D341Med (cell line): ENCODE measurements at places on chromosomes 6 and 20.

DNA sequence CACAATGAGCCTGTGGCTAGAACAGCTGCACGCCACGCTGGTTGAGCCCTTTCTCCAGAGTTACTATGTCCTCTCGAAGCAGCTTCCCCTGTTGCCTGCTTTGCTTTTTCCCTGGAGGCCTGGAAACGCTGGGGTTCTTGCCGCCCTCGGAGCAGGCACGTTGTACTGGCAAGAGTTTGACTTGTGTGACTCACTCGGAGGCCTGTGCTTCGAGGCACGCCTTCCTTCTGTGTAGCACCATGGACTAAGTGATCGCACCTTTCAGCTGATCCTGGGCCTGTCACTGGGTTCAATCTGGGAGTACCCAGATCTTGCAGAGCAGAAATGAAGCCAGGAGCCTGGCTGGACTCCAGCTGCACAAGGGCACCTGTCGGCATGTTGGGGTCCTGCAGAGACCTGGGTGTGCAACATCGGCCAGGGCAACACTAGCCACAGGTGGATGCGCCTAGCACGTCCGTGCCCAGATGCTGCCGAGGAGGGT is 5.2 kb downstream of the INSM1 start:
- no peak for DNase-seq

- no peak for DNase-seq
These were observed 72.6 kb upstream of the F13A1 start for GRCh38 chr6:6393069-6393529.

DNA sequence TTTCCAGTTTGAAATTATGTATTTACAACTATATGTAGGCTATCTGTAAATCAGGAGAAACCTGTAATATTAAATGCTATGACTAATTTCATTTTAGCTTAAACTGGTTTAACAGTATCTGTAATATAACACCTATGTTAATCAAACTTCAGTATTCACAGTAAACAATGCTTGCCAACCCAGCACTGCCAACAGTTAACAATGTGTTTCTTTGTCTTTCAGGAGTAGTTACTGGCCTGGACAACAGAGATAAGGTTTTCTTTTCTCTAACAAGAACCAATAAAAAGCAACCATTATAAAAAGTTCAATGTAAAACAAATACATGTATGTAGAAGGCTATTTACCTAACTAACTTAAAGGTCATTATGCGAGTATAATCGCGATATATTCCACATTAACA is 158.8 kb downstream of the CDK19 start:
- DNase-seq: no peak

GRCh38 chr6:146028851-146029572 is at the start of gene GRM1:
Gene GRM1 (plus strand): TSS chr6:146029062. CDS start chr6:146029518, 456 bp downstream.
- DNase-seq: no peak

DNA sequence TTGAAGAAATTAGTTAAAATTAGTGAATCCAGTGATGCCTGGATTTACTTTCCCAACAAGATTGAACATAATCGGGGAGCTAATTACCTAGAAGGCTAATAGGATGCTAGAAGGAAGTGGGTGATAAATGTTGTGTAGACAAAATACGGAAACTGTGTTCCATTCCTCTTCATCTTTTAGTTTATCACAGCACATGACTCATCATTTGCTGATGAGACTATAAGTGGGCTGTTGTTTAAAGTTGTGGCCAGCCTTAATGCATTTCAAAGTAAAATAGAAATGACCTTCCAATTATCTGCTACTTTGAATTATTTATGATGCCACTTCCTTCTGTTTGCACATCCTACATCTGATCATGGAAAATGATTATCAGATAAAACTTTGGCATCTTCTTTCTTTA is 43.4 kb downstream of the OGFRL1 start:
- DNase-seq: no peak

GRCh38 chr6:89501222-89501621 is 68.3 kb downstream of the ANKRD6 start:
- no peak for DNase-seq
